ENCODE measurements at places on chromosomes 1 and 21.

DNA sequence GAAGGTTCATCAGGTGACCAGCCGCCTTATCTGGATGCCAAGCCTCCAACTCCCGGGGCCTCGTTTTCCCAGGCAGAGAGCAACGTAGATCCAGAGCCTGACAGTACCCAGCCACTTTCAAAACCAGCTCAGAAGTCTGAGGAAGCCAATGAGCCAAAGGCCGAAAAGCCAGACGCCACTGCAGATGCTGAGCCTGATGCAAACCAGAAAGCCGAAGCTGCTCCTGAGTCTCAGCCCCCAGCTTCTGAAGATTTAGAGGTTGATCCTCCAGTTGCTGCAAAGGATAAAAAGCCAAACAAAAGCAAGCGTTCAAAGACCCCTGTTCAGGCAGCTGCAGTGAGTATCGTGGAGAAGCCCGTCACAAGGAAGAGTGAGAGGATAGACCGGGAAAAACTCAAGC lies 44.5 kb downstream of the ZBTB17 start:
- DNase-seq, result no peak

DNA sequence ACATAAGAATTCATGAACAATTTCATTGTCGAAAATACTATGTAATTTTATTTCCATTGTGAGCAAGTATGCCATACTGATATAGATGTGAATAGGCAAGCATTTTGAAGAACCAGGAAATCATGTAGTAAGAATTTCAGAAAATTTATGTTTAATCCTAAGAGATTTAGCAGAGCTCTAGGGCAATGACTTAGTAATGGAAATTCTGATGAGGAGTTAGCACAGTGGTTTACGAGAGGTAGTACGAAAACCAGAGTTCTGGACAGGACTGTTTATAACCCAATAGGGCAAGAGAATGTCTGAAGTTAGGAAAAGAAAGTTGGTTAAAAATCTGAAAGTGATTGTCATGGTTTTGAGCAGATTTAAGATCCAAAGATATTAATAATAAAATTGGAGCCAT lies 439.6 kb upstream of the DEPDC1 start:
- DNase-seq, result no peak

DNA sequence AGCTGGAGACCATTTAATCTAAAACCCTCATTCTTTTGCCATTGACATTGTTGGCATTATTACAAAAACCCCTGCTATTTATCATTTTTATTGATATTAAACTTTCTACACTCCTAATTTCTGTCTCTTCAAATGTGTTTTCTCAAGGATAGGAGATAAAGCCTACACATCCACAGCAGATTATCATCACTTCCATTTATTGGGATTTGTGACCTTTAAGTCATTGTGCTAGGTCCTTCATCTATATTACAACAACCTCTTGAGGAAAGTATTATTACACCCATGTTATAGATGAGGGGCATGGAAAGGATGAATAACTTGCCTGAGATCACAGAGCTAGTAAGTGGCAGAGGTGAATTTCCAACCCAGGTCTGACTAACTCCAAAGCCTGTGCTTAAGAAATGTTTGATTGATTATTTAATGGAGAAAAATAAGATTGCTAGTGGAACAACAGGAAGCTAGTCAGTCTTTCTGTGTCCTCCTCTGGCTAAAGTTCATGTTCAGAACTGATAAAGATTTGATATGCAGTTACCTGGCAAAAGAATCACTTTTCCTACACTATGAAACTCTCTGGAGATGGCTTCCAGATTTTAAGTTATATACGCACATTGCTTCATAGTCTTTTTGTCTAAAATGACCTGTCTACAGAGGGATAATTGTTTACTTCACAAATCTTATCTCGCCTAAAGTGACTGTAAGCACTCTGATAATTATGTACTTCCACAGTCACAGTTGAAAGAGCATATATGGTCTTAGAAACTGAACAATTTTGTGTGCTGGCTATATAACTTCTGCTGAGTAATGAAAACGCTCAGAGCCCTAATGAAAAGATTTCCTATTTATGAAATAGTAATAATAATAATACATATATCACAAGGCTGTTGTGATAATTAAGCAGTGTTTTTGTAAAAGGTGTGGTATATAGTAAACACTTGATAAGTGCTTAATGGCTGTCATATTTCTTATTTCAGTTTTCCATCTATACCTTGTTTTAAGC lies 15.0 kb downstream of the FMO5 start:
- DNase-seq, result no peak

DNA sequence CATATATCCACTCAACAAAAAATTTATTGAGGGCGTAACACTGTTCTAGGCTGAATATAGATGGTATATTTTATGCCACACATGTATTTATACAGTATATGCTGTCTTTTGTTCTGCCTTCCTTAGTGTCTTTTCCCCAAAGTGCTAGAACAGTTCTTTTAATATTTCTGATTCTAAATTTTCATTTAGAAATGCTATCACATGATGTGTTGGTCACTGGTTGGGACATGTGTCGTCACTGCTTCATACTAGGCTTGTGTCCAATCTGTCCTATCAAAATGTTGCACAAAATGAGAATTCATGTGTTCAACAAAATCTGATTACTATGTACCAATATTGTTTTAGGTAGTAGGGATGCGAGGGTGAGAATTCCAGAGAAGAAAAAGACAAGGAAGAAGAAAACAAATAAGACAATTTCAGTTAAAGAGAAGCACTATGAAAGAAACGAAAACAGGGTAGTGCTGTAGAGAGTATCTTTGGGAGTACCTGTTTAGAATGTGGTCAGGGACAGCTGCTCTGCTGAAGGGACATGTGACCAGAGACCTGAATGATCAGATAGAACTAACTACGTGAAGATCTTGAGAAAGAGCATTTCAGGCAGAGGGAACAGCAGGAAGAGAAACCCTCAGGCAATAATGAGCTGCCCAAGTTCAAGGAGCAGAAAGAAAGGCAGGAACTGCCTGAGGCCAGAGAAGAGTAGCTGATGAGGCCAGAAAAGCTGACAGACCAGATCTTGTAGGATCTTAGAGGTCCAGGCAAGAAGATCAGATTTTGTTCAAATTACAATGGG lies 1.3 kb downstream of the KMO start:
- no peak for DNase-seq

- DNase-seq, result no peak
Observed at GRCh38 chr1:184299796-184300195, 87.0 kb upstream of the C1orf21 start.

DNA sequence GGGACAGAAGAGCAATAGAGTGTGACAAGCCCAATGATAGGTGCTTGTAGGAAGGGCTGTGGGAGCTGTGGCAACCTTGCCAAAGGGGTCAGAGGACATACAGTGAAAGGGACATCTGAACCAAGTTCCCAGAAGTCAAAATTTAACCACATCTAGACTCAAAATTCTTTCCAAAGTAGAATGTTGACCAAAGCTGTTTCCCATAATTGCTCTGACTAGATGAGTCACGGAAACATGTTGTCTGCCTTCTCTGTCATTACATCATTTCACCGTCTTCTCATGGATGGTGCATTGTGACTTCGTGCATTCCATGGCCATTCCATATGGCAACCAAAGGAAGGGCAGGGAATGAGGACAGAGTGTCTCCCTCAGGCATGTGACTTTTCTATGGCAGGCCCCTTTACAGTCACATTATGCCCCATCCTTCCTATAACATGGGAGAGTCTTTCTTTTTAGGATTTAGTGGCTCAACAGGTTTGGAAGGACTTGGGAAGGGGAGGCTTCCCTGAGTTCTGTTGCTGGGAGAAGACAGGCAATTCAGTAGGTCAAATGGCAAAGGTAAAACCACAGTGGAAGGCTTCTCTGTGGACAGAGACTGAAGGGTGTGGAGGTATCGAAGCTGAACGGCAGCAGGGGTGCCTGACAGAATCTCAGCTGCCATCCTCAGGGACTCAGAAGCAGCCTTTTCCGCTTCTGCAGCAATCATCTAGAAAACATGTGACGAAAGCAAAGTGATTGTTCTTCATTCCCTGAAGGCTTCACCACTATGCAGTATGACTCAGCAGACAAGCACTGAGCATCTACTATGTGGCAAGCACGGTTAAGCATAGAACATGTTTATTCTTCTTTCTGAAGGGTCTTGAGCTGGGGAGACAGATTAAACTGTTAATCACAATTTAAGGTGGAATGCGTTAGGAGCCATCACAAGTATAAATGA lies 24.7 kb downstream of the NPHS2 start:
- DNase-seq, result no peak

DNA sequence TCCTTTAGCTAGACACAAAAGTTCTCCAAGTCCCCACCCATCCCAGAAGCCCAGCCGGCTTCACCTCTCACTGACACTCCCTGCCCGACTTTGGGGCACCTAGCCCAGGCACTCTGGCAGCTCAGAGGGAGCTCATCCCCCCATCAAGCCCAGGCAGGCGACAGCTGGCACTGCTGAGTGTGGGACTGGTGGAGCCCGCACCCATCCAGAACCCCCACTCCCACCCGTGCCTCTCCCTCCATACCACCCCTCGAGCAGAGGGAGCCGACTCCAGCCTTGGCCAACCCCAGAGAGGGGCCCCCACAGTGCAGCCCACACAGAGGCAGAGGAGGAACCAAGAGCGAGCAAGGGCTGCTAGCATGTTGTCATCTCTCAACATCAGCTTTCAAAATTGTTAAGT lies 658.6 kb downstream of the AMY1C start:
- DNase-seq, result no peak

GRCh38 chr21:45630066-45630694 lies 13.3 kb upstream of the PCBP3 start:
- DNase-seq, result no peak

DNA sequence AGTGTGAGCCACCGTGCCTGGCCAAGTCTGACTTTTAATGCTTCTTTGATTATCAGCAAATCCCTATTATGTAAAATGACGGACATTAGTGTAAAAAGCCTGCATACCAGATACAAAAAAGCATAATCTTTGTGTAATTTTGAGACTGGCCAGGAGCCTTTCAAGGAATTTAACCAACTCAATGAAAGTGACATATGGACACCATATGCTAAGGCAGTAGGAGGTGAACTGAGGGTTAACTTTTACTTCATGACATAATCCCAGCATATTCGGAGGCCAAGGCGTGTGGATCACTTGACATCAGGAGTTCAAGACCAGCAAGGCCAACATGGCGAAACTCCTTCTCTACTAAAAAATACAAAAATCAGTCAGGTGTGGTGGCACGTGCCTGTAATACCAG lies 94.6 kb downstream of the EIF4G3 start:
- DNase-seq, result no peak

GRCh38 chr1:920010-920409 lies 3.7 kb upstream of the SAMD11 start:
- no peak for DNase-seq

DNA sequence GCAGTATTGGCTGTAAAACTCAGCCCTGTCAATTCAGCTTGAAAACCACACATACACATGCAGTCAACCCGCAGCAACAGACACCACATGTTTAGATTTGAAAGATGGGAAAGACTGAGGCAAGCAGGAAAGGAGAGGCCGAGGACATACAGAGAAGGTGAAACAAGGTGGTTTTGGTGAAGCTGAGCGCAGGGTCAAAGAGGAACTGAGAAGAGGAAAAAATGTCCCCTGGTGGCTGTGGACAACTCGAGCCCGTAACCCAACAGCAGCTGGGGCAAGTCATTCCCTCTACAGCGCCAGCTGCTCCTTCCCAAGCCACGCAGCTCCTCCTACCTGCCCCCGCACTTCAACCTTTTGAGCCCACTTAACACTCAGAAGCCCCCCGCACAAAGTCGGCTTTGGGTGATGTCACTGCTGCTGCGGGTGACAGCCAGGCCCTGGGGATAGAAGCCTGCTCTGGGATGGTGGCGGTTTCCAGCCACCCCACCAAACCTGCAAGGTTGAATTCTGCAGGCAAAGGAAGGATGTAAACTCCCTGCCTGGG lies 63.0 kb downstream of the KCNN3 start:
- DNase-seq, result no peak

- DNase-seq, result no peak
Observed at GRCh38 chr1:101587741-101588140, 350.9 kb downstream of the S1PR1 start.

DNA sequence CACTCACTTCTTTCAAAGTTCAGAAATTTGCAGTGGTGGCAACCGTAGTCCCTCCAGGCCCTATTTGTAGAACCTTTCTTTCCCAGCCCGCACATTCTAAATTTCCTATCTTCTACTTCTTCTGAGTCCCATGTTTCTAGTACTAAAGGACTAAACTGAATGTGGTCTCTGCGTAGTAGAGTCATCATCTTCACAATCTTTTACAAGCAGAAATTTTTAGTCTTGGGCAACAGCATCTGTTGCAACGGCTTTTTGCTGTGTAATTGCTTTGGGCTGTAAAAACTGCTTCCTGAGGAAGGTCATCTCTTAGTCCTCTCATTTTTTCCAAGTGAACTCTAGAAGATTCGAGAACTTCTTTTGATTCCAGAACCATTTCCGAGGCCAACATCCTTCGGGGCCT lies 23.9 kb downstream of the VAV3 start:
- no peak for DNase-seq

DNA sequence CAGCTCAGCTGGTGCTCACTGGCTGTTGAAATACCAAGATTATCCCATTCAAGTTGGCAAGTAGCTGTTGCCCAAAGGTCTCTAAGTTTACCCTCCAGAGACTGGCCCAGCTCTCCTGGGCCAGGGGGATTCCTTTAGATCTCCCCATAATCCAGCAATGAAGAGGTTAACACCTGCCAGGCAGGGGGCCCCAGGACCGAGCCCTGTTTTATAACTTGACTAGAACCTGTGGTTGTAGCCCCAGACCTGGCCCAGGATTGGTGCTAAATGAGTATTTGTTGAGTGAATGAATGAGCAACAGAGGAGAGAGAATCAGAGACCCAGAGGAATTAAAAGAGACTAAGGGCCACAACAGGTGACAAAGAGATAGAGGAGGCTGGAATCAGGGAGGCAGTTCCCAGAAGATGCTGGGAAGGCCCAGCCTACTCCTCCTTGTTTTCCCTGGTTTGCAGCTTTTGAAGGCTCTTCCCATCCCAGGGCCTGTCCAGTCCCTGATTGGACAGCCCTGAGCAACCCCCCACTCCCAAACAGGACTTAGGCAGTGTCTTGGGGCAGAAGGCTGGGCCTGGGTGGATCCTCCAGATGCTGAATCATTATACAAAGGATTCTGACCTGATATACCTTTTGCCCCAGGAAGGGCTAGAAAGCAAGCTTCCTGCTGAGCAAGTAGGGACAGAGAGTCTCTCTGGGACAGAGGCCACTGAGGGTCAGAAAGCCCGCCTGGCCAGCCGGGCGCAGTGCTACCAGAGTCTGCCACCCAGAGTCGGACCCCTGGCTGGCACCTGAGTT lies 2.4 kb upstream of the RHBG start:
- no peak for DNase-seq

- no peak for DNase-seq
Observed at GRCh38 chr1:202276920-202277319, 64.8 kb downstream of the UBE2T start.

- no peak for DNase-seq
Observed at GRCh38 chr1:157170677-157171515, 32.7 kb upstream of the ETV3 start.

GRCh38 chr1:230849451-230850224 lies 18.7 kb downstream of the C1orf198 start:
- DNase-seq, result no peak

GRCh38 chr1:185853739-185854138 lies 119.5 kb downstream of the HMCN1 start:
- DNase-seq, result no peak

GRCh38 chr1:10905841-10906655 lies 106.4 kb upstream of the TARDBP start:
- no peak for DNase-seq

- DNase-seq, result no peak
Observed at GRCh38 chr1:181257117-181257516, 168.6 kb downstream of the IER5 start.

- DNase-seq, result no peak
Observed at GRCh38 chr1:184118046-184118445, 66.5 kb downstream of the TSEN15 start.

GRCh38 chr1:116224561-116224960 lies 113.4 kb downstream of the MAB21L3 start:
- no peak for DNase-seq

Data from cortex of kidney (tissue), 1 donor.